Activated T-cell treated with anti-CD3 and anti-CD28 coated beads, Interleukin-2, amount 50 U/mL, for 1 hour (primary cell): ENCODE measurements at places on chromosomes 7 and 10.
A peak's percentile ranks its signal among the peaks of the same experiment; 100 is the strongest.

- no peak for DNase-seq
These were observed 48.0 kb downstream of the CAMK1D start for GRCh38 chr10:12397147-12397896.

DNA sequence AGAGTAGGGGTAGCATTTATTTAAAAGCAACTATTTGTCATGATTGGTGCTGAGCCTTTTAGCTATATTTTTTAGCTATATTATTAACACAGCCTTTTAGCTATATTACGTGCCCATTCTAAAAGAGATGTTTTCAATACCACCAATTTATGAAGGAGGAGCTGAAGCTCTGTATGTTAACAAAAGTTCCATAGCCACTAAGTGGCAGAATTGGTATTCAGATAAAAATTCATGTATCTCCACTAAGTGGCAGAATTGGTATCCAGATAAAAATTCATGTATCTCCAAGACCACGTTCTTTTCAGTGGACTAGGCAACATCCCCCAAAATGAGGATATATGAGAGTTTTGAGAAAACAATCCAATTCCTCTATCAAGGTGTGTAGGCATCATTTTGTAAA is 268.6 kb downstream of the HGF start:
- no peak for DNase-seq

GRCh38 chr7:2112261-2113198 is 120.2 kb downstream of the MAD1L1 start:
- DNase-seq: no peak

DNA sequence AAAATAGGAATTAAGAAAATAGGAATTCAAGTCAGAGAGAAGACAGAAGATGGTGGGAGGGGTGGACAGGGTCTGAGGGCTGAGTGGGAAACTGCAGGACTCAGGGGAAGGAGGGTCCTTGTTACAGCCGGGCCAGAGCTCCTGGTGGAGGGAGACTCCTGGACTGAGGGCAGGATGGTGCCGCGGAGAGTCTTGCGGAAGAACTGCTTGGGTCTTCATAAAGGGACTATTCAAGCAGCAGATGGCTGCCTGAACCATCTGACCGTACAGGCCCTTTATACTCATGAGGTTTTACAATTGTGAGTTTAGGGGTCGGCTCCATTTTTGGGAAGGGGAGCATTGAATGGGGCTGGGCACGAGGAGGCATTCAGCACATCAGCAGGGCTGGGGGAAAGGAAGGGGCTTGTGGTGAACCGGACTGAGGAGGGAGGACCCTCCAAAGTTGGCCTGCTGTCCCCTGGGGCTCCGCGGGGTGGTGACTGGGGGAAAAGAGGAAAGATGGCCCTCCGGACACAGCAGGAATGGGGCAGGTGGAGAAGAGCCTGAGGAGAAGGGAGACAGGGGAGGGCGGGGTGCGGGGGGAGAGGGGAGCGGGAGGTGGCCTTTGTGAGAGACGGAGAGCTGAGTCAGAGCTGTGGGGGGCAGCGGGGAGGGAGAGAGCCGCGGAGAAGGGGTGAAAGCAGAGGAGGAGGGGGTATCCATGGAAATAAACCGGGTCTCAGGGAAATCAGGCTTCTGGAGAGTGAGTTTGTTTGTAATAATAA is 1.5 kb downstream of the FAM131B start:
- no peak for DNase-seq

- DNase-seq: no peak
These were observed 20.6 kb downstream of the PITRM1 start for GRCh38 chr10:3151889-3152565.

GRCh38 chr7:112362053-112362650 is 88.1 kb upstream of the IFRD1 start:
- no peak for DNase-seq

DNA sequence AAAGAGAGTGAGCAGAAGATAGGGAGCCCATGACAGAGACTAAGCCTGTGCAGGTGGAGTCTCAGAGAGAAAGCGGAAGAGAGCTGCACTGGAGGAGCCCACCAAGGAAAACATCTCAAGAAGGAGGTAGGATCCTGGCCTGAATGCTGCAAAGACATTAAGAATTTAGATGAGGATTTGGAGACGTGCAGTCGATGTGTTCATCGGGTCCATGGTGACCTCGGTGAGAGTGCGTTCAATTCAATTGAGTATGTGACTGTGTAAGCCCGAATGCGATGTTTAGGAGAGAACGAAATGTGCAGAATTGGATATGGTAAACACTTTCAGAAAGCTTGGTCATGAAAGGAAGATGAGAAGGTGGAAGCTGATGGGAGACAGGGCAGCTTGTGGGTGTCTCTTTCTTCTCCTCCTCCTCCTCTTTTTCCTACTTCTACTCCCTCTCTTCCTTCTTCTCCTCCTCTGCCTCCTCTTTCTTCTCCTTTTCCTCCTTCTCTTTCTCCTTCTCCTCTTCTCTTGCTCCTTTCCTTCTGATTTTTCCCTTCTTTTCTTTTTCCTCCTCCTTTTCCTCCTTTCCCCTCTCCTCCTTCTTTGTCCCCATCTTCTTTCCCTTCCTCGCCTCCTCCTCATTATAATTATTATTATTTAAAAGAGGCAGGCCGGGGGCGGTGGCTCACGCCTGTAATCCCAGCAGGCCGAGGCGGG is 276.0 kb downstream of the RPS24 start:
- DNase-seq: no peak

GRCh38 chr10:35892526-35892925 is 250.4 kb upstream of the FZD8 start:
- no peak for DNase-seq

DNA sequence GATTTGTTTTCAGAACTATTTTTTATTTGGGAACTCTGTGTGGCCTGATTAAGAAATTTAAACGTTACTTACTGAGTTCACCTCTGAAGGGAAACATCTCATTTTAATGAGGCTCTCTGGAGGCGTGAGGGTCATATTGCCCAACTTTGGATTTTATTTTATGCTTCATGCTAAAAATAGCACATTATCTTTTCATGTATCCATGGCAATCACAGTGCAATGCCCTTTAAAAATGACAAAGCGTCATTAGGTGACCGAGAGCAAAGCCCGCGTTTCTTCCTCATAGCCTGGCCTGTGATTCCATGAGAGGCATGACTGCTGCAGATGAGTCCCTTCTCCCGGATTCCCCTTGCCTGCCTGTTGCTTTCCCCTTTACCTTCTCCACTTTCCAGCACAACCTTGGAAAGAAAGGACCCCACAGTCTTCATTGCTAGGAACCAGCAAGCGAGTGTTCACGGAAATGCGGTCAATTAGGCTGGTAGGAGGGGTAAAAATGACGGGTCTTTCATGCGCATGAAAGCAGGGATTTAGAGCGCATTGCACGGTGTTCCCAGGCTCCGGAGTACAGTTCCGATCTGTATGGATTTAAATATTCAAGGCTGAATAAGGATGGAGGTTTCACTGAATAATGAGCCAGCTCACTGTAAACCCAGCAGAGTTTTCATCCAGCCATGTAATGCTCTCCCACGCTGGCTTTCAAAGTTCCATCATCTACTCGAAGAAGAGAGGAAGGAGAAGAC is 98.2 kb upstream of the PITRM1 start:
- no peak for DNase-seq

- no peak for DNase-seq
These were observed 21.8 kb downstream of the DPYSL4 start for GRCh38 chr10:132208462-132209050.

GRCh38 chr10:96118604-96119450 is 11.3 kb upstream of the ZNF518A start:
- no peak for DNase-seq

GRCh38 chr10:98423691-98424120 is 8.7 kb upstream of the PYROXD2 start:
- DNase-seq: no peak

GRCh38 chr7:42110333-42110732 is 126.7 kb downstream of the GLI3 start:
- DNase-seq: no peak

GRCh38 chr10:79241990-79242619 is 105.2 kb upstream of the PPIF start:
- peak; percentile 28 for DNase-seq

DNA sequence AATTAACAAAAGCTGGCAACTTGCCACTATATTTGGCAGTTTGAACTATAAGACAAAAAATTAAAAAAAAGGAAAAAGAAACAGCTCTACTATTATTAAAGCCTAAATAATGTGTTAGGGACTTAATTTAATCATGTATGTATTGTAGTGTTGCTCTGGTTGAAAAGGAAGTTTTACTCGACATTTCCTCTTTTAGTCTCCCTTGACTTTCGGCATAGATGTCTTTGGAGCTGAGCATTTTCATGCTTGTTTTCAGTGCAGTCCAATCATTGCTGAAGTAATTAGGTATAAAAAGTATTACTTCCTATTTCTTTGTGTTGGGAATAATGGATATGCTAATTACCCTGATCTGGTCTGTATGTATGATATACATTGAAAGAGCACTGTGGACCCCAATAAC is 216.8 kb upstream of the KLF6 start:
- no peak for DNase-seq

- DNase-seq: no peak
These were observed 889.9 kb upstream of the PHF14 start for GRCh38 chr7:10083766-10084165.

- DNase-seq: no peak
These were observed 369.6 kb downstream of the AUTS2 start for GRCh38 chr7:69967689-69968450.

- DNase-seq: no peak
These were observed 270.8 kb downstream of the ELFN1 start for GRCh38 chr7:1940863-1941262.

DNA sequence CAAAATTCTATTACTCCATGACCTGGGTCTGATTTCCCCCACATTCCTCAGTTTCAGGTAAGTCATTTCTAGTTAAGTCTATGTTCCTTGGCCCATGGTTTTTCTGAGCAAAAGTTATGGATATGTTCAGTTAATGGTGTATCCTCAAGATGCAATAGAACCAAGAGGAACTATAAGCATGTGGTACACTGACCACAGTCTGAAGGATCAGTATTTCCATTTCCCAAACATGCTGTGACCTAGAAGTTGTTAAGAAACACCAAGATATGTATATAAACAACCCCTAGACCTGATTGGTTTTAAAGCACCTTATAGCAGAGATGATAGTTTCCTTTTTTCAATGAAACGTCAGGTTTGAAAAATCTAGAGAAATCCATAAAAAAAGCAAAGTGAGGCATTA is 94.2 kb upstream of the ABCB5 start:
- DNase-seq: no peak

DNA sequence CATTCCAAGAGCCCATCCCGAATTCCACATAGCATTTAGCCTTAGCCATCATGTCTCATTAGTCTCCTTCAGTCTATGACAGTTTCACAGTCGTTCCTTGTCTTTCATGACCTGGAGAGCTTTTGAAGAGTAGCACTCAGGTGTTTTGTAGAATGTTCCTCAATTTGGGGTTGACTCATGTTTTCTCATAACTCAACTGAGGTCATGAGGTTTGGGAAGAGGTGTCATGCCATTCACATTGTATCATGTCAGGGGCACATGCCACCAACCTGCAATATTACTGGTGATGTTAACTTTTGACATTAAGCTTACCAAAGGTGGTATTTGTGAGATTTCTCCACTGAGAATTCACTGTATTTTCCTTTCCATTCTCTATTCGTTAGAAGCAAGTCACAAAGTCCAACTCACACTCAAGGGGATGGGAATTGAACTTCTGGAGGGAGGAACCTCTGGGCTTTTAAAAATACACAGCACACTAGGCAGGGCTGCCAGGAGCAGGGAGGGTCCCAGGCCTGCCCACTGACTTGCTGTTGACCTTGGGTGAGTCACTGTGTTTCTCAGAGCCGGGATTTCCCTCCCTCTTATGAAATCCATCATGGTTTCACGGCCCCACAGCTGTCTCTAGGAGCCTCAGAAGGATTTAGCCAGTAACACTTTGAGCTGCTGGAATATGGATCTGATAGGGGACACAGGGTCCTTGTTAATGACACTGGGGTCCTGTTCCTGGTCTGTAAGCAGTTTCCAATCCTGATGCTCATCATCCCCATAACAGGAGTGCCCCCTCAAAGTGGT is 74.4 kb upstream of the TCF7L2 start:
- DNase-seq: no peak

- DNase-seq: no peak
These were observed 3.1 kb upstream of the PAPSS2 start for GRCh38 chr10:87656431-87657072.

GRCh38 chr7:158975526-158976467 is 119.4 kb downstream of the DYNC2I1 start:
- peak; percentile 54 for DNase-seq

DNA sequence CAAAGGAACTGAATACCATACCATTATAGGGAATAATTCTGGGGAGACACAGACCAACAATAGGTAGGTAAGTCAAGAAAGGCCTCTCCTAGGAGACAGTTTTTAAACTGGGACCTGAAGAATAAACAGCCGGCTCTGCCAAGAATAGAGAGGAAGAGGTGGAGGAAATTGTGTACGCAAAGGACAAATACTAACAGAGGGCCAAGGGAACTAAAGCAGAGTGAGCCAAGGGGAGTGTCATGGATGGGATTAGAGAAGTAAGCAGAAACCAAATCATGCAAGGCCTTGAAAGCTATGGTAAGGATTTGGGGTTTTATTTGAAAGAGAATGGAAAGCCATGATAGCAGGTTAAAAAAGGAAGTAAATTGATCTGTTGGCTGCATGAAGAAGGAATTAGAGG is 18.1 kb upstream of the ITGB8 start:
- DNase-seq: no peak

DNA sequence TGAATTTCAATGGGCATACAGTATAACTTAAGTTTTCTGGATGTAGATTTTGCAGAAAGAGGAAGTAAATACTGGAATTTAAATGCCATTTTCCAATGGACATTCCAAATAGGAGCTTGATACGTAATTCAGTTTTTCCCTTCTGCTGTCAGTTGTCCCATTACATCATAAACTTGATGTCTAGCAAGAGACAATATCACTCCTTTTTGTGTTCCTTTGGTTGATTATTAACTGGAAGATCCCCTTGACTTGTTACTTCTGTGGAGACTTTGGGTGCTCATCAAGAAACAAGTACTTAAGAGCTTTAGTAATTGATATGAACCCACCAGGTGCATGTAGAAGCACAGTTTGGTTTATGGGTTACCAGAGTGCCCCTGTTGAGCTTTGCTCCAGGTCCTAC is 116.1 kb downstream of the ST7 start:
- no peak for DNase-seq

- no peak for DNase-seq
These were observed 1000.7 kb upstream of the LRRN3 start for GRCh38 chr7:110090110-110090820.

DNA sequence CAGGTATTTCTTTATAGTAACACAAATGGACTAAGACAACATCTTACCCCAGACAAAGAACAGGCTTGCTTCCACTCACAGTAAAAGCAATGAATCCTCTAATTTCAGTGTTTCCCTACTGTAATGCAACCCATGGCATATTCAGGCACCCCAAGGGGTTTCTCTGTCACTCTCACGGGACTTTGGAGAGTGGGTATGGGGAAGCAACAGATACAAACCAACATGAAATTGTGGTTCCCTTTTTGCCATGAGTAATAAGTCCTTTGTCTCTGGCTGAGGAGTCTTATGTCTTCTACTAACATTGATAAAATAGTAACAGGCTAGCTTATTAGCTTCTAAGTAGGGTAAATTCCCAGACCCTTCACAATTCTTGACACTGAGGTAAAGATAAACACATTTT is 51.4 kb upstream of the AOAH start:
- no peak for DNase-seq

GRCh38 chr10:22551681-22552365 is 162.6 kb downstream of the PIP4K2A start:
- no peak for DNase-seq
